ENCODE measurements at places on chromosomes 16 and 17. TPM values are rescaled to one million over a fixed set of nuclear protein-coding genes. Genes with fewer than 3 reads are reported as not detected.

The KCNH6 gene
- total RNA-seq = 0.28 TPM

DNA sequence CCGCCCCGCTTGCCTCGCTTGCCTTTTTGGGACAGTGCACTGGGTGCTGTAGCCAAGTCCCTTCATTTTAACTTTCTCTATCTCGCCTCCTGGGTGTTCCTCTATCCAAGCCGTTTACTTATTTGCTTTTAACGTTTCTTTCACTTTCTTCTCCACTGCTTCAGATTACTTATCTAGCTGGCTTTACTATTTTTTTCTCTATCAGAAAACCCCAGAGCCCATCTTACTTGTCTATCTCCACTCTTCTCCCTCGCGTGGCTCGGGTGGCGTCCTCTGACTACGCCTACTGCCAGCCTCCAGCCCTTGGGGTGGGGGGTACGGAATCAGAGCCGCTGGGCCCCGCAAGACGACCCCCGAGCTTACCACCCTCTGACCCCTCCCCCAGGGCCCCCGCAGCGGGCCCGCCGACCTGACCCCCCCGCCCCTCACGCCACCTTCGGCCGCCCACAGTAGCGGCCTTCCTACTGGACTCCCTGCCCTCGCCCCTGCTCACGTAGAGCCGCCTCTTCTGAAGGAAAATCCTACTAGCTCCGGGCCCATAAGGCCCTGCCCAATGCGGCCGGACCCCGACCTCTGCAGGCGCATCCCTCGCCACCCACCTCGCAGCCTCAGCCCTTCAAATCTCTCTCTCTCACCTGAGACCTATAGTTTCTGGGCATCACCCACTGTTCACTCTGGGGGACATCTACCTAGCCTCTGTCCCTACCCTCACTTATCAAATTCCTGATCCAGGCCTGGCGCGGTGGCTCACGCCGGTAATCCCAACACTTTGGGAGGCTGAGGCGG lies 1.0 kb upstream of the SLC12A4 start:
- no peak for DNase-seq

- no peak for DNase-seq
These were observed 287 bp upstream of the INTS2 start for GRCh38 chr17:61928101-61928436.

GRCh38 chr17:76459674-76460073 lies 6.7 kb upstream of the UBE2O start:
- no peak for DNase-seq

GRCh38 chr17:56599088-56599487 lies 5.6 kb downstream of the NOG start:
- DNase-seq = no peak

GRCh38 chr16:7515543-7515942 lies 182.9 kb downstream of the RBFOX1 start:
- no peak for DNase-seq

The YBX2 gene
- total RNA-seq = not detected

The MMP15 gene
- 0.18 TPM for total RNA-seq

- DNase-seq = peak; percentile 5
These were observed 509 bp upstream of the ATAD5 start for GRCh38 chr17:30831257-30831656.

DNA sequence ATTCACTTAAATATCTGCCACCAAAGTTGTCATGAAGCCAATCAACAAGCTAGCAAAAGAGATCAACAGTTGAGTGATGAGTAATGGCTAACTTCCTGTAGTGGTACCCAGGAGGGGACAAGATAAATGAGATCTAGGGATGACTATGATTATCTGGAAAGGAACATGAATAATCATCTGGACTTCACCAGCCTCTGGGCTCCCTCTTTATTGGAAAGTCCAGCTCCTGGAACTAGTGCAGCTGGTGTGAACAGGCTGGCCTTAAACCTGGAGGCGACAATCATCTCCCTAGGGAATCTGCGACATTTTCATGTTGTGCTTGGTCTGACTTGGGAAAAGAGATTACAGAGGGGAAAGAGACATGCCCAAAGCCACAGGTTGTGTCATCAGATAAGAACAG lies 518.6 kb downstream of the GRIN2A start:
- DNase-seq = no peak

DNA sequence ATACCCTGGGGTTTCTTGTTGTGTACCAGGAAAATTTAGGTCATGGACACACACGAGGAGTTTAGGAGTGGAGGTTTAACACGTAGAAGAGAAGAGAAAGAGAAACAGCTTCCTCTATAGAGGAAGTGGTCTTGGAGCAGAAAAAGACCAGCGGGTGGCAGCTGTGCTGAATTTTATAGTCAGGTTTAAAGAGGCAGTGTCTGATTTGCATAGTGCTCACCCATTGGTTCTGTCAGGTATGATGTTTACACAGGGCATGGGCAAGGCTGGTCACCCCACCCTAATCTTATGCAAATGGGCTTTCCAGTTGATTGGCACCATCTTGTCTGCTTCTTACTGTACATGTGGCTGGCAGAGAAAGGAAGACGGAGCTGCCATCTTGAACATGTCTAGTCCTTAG lies 309.0 kb downstream of the CDH13 start:
- DNase-seq = no peak

The KRTAP2-3 gene
- total RNA-seq = 1.4 TPM

The IGSF6 gene
- not detected for total RNA-seq

The TAC4 gene
- not detected for total RNA-seq

- no peak for DNase-seq
These were observed 1.2 kb upstream of the HBA1 start for GRCh38 chr16:175011-175949.

GRCh38 chr16:75267631-75268264 lies 16.3 kb upstream of the BCAR1 start:
- peak; percentile 53 for DNase-seq

The FLII gene
- total RNA-seq = 258 TPM

DNA sequence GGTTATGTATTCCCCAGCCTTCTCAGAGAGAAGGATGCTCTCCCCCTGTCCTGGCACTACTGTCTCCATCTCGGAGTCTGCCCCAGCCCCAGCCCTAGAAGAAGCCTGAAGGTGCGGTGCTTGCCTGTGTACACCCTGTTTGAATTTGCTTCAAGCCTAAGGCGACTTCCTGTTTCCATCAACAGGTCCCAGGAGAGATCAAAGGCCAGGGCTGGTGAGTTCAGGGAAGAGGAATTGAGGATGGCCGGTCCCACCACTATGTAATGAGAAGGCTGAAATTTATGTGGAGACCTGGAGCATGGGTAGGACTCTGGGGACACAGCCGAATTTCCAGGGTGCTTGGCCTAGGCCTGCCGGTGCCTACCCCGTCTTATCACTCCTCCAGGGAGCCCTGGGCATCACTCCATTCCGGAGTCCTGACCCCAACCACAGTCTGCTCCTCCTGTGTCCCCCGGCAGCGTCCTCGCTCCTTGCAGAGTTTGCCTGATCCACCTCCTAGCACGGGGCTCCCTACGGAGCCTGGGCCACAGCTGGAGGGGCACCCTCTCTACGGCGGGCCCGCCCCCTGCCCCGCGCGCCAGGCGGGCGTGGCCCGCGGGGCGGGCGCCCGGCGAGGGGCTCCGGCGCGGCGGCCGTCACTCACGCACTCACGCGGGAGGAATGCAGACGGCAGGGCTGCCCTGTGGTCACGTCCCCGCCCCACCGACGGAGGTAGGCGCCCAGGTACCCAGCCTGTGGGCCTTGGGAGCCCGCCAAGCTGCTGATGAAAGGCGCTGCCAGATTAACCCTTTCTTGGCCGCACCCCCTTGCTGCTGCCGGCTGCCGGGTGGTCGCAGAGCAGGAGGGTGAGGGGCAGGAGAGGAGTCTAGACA lies 53.8 kb upstream of the TAC4 start:
- DNase-seq = no peak

DNA sequence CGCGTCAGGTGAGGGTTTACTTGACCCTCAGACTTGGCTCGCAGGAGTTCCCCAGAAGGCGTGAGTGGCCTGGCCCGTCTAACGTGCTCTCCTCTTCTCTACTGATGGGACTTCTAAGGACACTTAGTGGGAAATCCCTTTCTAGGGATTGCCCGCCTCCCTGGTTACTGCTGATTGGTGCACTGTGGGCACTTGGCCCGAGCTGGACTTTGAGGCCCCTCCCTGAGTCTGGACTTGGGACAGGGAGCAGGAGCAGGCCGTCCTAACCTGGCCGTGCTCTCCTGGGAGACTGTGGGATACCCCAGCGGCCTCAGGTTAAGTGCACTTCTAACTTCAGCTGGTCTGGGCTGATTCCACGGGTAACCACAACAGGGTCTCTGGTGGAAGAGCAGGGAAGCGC lies 14.7 kb downstream of the IFT140 start:
- DNase-seq = no peak

GRCh38 chr17:72706396-72706981 lies 386.0 kb downstream of the SLC39A11 start:
- no peak for DNase-seq

Measured in IMR-90 (cell line).